Activated effector memory CD4-positive, alpha-beta T cell treated with Interleukin-2 at 50 U/mL for 16 hours (primary cell): ENCODE measurements at places on chromosomes 3 and 15.

GRCh38 chr15:25247407-25248038 lies 191.3 kb downstream of the UBE3A start:
- DNase-seq, result no peak

DNA sequence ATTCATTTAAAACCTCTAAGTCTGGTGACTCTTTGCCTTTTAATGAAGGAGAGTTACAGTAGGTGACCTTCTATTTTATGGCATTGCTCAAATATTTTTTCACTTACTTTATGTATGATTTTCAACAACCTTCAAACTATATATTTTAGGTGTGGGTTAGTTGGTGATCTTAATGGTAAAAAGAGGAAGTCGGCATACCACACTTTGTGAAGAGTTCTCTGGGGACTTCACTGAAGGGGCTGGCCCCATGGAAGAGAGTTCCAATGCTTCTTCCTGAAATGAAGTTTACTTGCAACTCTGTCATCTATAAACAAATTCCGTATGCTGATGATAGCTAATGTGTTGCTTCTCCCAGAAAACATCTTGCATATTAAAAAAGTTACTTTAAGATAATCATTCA lies 647.0 kb upstream of the SGO1 start:
- no peak for DNase-seq

DNA sequence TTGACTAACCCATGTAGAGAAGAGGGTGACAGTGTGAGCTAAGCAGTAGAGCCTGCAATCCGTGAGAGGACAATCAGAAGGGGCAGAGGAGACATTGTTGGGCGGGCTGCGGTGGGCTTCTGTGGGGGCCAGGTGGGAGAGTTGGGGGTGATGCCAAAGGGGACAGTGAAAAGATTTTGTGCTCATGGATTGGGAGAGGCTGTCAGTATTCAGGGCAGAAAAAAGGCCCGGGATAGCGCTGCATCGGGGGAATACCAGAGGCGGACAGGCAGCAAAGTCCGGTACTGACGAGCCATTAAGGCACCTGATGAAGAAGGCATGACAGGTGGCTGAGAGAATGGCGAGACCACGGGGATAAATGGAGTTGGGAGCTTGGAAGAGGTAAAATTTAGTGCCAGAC lies 1.3 kb upstream of the PXYLP1 start:
- no peak for DNase-seq

DNA sequence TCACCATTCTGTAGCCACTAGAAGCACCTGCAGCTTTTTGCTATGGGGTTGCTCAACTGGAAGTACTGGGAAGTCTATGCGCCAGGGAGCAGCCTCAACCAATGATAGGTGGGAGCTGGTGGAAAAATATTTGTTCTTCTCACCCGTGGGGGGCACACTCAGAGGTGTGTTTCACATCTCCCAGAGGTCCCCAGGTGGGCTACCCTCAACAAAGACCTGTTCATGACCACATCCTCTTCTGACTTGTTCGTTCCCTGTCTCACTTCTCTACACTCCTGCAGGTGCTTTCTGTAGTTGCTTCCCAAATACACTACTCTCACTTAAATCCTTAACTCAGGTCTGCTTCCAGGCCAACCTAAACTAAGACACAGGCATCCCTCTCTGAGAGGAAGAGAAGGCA lies 3.6 kb downstream of the CAMP start:
- DNase-seq, result no peak

DNA sequence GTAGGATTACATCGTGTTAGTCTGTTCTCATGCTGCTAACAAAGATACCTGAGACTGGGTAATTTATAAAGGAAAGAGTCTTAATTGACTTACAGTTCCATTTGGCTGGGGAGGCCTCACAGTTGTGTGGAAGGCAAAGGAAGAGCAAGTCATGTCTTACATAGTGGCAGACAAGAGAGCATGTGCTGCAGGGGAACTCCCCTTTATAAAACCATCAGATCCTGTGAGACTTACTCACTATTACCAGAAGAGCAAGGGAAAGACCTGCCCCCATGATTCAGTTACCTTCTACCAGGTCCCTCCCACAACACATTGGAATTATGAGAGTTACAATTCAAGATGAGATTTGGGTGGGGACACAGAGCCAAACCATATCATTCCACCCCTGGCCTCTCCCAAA lies 3.4 kb downstream of the SLC25A26 start:
- no peak for DNase-seq

DNA sequence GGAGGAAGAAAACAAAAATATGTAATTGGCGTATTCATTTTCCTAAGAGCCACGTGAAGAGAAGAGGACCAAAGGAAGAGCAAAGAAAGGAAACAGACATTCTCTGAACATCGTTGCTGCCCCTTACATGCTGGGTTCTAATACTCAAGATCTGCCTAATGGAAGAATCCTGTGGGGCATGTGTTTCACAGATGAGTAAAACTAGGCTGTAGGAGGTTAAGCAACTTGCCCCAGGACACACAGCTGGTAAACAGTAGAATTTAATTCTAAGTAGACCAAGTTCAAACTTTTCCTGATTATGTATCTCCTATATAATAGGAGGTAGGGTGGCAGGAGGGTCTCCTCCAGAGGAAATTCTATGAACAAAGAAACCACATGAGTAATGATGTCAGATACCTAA lies 106.1 kb upstream of the TNFAIP8L3 start:
- DNase-seq, result no peak

DNA sequence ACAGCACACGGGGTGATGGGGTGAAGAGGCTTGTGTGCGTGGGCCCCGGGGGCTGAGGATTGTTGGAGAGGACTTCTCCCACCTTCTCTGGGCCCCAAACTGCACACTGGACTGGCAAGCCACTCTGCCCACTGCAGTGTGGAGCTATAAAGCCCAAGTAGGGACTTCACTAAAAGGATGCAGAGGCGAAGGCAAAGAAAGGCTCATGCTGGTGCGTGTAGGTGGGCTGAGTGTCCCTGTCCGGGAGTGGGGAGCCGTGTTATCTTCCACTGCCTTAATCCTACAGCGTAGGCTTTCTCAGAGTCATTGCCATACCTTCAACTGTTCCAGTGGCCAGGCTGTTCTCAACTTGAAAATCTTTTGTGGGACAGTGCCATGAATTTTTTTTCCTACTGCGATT lies 3.9 kb downstream of the PPARG start:
- no peak for DNase-seq

GRCh38 chr15:100759106-100759505 lies 120.5 kb upstream of the ALDH1A3 start:
- no peak for DNase-seq

DNA sequence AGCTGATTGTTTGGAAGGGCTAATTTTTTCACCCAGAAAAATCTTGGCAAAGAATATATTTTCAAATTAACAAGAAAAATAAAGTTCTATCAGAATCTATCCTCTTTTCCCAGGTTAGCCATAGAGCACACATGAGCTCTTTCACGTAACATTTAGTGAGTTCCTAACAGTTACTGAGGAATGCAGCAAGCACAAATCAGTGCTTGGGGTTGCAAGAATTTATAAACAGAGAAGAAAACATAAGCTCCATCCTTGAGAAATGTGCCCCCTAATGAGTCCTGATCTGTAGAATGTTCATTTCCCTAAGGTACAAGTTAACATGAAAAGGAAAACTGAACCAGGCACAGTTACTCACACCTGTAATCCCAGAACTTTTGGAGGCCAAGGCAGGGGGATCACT lies 13.9 kb downstream of the EOGT start:
- DNase-seq, result no peak

DNA sequence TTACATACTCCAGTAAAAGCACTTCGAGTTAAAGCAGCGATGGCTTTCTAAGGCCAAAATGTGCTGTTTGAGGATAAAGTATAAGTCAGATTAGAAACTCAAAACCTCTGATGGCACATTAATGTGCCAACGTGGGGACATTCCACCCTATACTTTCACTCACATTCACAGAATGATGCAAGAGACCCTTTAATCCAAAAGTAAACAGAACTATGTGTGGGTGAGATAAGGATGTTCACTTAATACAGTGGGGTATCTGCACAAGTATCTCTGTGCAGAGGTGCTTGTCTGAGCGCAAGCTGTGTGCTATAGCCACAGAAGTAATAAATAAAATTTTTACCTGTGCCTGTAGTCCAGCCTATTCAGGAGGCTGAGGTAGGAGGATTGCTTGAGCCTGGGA lies 100.3 kb upstream of the CHL1 start:
- DNase-seq, result no peak

GRCh38 chr3:66211779-66212178 lies 9.0 kb upstream of the SLC25A26 start:
- DNase-seq, result no peak
